ENCODE measurements at places on chromosomes 7 and 10.

- no peak for DNase-seq
Measured at GRCh38 chr10:62684911-62685310, 119.6 kb upstream of the ADO start.

DNA sequence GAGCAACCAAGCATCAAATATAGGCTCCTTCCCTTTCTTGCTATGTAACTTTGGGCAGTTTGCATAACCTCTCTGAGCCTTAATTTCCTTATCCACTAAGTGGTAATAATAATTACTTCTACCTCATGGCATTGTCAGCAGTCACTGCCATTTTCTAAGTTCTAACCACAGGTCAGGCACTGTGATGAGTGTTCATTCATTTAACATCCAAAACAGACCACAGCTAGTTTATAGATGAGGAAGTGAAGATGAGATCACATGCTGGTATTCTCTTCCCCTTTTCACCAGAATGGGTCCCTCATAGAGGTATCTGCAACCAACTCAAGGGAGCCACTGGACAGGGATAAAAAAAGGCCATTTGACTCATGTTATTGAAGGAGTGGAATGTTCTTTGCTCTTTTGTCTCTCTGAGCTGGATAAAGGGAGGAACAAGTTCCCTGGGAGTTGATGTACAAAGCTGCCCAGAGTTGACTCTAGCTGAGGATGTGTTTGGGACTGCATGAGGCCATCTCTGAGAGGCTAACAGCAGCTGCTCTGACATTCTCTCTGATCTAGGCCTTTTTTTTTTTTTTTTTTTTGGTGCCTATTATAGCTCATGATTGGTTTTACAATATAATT, 65.0 kb downstream of the DNAJC12 start:
- DNase-seq, result no peak

DNA sequence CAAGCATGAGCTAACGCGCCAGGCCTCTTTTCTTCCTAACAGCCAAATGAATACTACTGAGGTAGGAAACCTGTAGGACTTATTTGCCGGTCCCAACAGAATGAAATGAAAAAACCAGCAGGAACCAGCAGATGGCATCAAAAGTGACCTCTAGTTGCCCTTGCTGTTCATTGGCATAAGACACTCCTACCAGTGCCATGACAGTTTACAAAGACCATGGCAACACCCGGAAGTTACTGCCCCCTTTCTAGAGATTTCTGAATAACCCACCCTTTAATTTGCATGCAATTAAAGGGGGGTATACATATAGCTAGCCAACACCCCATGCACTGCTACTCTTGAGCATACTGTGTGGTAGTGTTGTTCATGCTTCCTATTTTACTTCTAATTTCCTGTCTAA, 65.2 kb downstream of the ATE1 start:
- DNase-seq, result no peak

DNA sequence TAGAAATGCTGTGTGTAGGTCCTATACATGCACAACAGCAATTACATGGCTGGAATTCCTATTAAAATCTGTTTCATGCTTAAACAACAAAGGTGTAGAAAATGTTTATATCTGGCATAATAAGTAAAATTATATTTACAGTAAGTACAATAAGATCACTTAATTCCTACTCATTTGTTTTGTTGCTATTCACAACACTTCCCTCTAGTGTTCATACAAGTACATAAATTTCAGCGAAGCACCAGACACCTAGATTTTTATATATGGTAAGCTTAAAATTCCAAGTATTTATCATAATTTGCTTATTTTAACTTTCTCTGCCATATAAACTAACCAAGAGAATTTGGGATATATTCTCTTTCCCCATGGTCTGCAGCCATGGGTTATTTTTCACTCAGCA, 51.8 kb upstream of the ANK3 start:
- no peak for DNase-seq

DNA sequence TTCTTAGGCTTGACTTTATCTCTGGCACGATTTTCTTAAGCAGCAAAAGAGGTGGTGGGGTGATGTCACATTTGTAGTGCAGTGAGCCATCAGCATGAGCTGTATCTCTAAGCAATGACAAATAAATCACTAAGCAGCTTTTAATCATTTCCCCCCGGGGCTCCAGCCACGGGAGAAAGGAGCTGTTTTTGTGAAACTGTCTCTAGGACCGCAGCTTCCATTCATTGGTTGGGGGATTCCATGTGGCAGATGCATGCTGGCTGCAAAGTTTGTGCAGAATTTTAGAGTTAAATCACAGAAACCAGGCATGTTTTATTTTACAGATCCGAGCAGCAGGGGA, 464 bp downstream of the KIAA1217 start:
- no peak for DNase-seq

- DNase-seq, result no peak
Measured at GRCh38 chr7:86013662-86014061, 630.0 kb upstream of the GRM3 start.

GRCh38 chr7:27685893-27686292, 23.2 kb upstream of the HIBADH start:
- DNase-seq, result no peak

GRCh38 chr7:25994433-25994994, 157.5 kb upstream of the NFE2L3 start:
- no peak for DNase-seq

DNA sequence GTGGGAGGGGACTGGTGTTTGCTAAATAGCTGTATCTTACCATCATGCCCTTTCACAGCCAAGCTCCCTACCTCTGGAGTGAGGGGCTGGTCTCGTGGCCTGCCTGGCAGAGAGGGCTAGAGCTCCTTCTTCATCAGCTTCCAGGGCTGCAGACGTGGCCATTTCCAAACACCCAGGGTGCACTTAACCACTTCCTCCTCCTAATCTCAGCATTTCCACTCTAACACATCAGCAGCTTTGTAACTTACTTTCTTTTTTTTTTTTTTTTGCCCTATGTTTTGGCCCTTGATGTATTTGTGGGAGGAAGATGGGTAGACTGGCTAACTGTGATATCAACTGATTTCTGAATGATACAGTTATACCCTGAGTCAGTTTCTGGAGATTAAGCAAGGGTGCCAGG, 27.4 kb downstream of the LRRC4 start:
- DNase-seq, result no peak

GRCh38 chr7:45229156-45229920, 71.7 kb downstream of the RAMP3 start:
- no peak for DNase-seq

DNA sequence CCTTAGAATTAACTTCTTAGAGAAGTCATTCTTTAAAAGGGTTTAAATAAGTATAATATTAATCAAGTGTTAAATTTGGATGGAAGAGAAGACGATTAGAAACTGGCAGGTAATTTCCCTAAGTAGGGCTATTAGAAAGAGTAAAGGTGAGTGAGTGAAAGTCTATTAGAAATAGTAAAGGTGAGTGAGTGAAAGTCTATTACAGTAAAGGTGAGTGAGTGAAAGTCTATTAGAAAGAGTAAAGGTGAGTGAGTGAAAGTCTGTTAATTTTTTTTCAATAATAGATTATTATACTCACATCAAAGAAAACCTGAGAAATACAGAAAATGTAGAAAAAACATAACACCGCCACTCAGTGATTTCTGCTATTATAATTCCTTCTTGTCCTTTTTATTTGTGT, 10.8 kb upstream of the HBP1 start:
- DNase-seq, result no peak

DNA sequence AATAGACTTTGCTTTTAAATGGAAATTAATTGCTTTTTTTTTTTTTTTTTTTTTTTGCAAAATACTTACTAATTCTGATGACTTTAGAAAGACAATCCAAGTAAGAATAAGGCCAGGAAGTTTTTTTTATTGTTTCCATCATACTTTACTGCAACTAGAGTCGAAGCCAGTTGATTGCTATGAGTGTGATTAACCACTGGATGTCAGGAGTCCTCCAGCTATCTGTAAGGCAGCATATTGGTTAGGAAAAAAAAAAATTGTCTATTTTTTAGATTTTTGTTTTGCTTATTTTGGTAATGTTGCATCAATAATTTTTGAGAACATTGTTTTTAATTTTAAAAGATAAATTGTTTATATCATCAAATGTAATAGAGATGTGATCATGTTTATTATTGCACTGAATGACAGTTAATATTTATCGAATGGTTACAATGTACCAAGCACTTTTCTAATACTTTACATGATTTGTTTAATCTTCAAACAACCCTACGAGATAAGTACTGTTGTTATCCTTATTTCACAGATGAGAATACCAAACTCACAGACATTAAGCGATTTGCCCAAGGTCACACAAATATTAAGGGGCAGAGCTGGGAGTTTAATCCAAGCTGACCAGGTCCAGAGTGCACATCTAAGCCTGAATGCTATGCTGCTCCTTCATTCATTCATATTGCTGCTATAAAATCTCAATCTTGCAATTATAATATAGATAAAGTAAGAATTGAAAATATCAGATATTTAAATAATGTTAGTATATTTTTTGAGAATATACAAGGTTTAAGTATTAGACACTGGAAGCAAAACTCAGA, 19.9 kb upstream of the LMOD2 start:
- no peak for DNase-seq

- DNase-seq, result no peak
Measured at GRCh38 chr10:78254013-78254412, 220.3 kb downstream of the RPS24 start.

- no peak for DNase-seq
Measured at GRCh38 chr7:81002421-81002820, 83.6 kb upstream of the SEMA3C start.

- no peak for DNase-seq
Measured at GRCh38 chr7:133301444-133301843, 48.6 kb downstream of the EXOC4 start.

DNA sequence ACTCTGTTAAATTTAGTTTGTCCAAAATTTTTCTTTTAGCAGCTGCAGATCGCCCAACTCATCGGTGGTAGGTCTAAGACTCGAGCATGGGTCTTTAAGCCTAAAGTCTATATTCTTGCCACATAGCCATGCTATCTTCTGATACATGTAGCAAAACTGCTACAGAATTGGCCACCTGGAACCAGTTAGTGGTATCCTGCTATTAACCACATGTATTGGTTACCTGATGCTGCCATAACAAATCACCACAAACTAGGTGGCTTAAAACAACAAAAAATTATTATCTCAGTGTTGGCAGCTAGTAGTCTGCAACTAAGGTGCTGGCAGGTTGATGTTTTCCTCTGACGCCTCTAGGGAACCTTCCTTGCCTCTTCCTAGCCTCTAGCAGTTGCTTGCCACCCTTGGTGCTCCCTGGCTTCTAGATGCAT, 96.7 kb upstream of the PIK3CG start:
- no peak for DNase-seq

DNA sequence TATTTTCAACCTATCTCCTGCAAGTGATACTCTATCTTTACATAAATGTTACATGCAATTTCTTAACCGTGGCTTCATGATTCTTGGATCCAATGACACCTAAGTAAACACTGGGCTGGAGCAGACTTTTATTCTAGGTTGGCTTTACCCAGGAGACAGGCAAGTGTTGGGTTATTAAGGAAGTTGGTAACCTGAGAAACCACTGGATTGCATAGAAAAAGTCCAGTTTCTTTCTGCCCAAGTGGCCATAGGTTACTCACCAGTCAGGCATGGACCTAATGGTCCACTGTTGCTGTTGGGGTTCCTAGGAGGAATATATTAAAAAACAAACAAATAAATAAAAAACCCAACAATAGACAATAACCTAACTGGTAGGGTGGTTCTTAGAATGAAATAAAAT, 112.8 kb downstream of the SEMA3D start:
- no peak for DNase-seq

DNA sequence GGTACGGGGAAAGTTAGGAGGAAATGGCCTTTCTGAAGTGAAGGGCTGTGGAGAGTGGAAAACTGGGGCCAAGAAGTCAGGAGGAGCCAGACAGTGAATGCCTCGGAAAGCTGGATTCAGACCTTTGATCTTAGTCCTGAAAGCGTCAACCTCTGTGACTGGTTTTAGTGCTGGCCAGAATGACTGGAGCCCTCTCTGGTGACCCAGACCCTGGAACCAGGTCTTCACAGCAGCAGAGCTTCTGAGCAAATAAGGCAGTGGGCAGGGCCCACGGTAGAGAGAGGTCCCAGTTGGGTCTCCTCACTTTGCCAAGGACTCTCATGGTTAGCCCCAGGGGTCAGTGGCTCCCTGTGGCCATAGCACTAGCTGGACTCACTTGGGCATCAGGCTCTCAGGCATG, 157.7 kb upstream of the EEPD1 start:
- no peak for DNase-seq

DNA sequence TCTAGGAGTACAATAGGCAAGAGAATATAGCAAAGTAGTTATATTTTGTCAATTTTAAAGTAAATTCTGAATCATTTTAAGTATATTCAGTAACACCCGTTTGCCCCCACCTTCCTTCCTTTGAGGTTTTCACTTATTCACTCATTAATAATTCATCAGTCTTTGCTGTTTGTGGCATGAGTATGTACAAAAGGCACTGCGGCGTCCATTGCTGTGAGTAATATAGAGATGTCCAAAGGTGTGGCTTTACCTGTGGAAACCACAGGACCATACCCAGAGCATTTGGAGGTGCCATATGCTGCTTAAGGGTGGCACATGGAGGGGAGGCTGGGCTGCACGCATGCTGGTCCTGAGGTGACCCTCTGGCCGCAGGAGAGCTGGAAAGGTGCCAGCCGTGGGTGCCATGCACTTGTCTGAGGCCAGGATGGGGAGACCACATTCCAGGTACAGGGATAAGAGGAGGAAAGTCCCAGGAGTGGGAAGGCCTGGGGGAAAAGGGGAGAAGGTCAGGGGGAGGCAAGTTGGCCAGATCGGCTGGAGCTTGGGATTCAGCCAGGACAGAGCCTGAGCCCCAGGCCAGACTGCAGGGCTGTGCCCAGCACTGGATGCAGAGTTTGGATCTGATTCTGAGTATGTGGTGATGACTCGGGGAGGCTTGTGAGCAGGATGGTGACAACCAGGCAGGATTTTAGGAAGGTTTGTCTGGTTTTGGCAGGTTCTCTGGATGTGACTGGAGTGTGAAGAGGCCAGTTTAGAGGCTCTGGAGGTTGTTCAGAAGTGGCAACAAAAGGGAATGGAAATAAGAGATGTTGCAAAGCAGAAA, 223.4 kb downstream of the MGMT start:
- DNase-seq, result no peak

- no peak for DNase-seq
Measured at GRCh38 chr10:100827819-100828737, 82.7 kb downstream of the PAX2 start.

DNA sequence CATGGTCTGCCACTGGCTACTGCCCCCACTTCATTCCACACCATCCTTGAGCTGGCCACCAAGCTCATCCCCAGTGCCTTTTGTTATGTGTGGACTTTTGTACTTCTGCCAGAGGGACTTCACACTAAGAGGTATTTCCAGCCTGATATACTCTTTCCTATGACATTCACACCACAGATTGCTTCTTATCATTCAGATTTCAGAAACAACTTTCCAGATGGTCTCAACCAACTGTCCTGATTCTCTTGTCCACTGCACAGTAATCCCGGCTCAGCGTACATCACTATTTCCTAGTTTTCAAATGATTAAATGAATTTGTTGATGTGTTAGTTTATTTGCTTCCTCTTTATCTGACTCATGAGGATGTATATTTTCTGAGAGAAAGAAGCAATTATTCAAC, 7.1 kb downstream of the CDC14C start:
- DNase-seq, result no peak

GRCh38 chr10:78868456-78868855, 200.3 kb upstream of the ZMIZ1 start:
- DNase-seq, result no peak

- DNase-seq, result no peak
Measured at GRCh38 chr10:11909618-11910017, 86.5 kb downstream of the PROSER2 start.
